Stimulated activated CD4-positive, alpha-beta T cell treated with anti-CD3 and anti-CD28 coated beads, Interleukin-2, amount 100 ng/mL, for 4 hours (primary cell): ENCODE measurements at places on chromosomes 12 and 14.

DNA sequence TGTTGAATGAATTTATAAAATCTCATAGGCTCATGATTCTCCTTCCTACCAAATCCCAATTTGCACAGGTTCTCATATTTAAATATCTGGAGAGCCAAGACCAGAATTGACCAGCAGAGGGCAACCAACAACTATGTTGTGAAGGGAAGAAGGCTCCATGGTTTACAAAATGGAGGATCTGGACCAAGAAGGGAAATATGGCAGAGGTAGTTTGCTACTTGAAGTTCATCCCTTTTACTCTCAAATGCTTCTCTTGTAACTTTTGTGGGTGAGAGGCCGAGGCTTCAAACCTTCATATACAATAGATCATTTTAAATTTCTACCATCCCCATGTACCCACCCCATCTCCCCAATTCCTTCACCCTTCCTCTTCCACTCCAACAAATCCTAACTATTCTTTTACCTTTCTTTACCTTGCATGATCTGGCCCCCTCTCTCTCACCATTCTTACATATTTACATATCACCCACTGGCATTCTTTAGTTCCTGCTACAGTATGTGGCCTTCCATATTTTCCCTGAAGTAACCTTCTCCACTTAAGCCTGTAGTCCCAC, 3.8 kb upstream of the SMARCC2 start:
- DNase-seq, result peak; percentile 69

DNA sequence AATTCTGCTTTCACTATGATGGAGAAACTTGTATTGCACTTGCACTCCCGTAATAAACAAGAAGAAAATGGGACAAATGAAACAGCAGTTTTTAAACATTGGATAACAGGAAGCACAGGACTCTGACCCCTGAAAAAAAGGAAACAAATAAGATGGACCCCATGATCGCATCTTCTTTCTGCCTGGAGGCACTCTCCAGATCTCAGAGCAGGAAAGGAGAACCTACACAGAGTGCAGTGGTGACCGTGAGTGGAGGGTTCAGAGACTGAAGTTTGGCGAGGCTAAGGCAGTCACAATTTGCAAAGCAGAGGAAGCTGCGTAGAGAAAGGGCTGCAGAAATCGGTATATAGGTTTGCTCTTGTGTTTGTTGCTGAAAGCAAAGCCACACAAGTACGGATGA, 6.1 kb upstream of the FGF6 start:
- no peak for DNase-seq

DNA sequence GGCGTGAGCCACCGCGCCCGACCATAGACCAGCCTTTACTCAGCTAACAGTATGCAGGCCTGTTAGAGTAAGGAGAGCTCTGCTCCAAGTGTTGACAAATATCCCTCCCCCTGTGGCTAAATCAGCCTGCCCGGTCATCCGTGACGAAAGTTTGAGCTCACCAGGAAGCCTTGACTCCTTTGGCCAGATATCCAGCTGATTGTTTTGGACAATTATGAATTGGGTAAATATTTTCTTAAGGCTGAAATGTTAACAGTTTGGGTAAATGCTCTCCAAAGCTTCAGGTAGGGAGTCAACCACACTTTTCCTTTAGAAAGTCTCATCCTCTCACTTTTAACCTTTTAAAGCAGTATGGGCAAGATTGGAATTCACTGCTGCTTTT, 157.9 kb downstream of the PAWR start:
- DNase-seq, result no peak

GRCh38 chr12:119446459-119446858, 111.9 kb downstream of the CCDC60 start:
- DNase-seq, result no peak

DNA sequence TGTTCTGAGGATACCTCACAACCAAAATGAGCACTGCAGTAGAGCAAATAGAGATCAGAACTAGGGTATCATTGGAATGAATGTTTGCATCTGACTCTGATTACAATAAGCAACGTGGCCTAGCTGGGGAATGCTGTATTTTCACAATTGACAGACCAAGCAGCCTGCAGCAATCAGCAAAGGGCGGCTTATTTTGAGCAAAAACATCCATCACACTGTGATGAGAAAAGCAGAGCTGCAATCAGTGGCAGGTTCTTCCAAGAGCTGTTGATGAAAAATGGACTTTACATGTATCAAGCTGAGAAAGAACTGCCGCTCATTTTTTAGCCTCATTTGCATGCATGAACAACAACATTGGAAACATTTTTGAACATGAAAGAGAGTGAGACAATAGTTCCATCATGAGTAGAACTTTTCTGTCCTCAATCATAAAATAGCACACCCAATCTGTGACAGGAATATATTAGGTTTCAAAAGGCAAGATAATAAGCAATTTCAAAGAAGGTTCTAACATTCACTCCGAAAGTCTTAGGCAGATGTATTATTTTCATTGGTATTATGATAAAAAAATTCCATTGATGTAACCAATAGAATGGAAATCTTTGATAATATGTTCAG, 249.7 kb upstream of the FBXO33 start:
- DNase-seq, result no peak

DNA sequence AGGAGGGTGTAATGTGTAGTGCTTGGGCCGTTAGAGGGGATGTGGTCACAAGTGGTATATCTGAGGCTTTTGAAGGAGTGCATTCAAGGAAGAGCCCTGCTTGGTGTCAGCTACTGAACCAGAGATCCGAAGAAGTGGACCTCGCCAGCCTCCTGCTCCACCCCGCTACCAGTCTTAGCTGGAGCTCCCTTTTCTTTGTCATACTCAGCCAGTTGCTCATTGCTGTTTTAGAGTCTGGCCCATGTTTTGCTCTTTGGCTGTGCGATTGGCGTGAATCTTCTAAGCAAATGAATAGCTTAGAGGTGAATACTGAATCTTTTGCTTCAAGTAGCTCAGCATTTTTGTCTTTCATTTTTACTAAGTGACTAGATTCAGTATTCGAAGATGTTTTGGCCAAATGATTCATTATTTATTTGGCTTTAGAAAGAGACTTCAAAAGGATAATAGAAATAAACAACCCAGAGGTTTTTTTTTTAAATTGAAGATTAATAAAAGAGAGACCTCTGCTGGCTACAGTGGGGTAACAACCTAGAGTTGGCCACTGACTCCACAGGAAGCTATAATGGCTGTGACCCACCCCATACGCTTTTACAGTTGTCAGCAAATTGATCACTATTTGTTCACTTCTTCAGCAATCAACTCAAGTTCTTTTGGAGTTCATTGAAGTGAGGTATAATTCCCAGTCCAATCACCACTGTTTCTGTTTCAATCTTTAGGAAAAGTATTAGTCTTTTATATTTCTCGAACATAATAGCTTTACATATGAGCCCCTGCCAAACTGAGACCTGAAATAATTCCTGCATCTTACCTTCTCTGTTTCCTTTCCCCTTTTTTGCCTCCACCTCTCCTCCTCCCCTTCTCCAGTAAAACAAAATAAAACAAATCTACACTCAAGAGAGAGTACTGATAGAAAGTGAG, 19.9 kb downstream of the CDKN1B start:
- DNase-seq, result no peak

DNA sequence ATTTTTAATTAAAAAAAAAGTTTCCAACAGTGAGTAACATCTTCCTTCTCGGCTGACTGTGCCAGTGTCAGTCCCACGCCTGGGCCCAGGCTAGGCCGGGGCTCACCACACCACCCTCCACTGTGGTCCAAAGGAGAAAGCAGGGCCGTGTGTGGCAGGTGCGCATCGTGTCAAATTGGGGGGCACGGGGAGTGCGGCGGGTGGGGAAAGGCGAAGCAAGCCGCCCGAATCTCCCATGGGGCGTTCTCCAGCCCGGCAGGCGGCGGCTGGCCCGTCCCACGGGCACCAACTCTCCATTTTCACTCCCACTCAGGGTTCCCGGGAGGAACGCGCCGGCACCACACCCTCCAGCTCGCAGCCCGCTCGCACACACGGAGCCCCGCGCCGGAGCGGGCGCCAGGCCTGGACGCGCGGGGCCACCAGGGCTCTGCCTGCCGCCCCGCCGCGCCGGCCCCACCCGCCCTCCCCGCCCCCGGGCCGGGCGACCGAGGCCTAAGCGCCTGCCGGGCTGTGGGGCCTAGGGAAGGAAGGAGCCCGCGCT, 604 bp downstream of the EEA1 start:
- peak; percentile 61 for DNase-seq

- DNase-seq, result no peak
Measured at GRCh38 chr14:74148705-74149104, 63.9 kb downstream of the LIN52 start.

GRCh38 chr12:6285063-6285477, 25.4 kb upstream of the PLEKHG6 start:
- DNase-seq, result peak; percentile 35

DNA sequence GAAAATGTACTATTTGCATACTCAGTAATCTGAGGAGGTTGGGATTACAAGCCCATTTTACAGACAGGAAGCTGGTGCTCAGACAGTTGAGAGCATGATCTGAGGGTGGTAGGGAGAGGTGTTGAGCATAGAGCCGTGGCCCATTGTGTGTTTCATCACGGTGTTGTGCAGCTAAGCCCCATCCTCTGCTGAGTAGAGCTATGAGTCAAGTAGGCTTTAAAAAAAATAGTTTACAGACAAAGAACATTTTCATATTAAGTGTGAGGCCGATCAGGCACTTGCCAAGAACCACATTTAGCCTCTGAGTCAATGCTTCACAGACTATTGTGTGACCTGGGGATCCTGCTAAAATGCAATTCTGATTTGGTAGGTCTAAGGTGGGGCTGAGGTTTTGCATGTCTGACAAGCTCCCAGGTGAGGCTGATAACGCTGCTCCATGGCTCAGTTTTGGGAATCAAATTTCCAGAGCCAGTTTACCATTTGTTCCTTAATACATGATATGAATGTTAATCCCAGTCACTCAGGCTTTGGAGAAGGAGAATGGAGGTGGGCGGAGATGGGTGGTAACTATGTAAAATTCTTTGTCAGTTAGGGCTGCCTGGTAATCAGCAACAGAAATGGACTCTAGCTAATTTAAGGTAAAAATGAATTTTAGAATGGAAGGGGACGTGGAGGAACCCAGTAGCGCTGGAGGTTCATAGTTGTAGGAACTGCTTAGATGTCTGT, 22.2 kb downstream of the ZNF664 start:
- DNase-seq, result no peak

GRCh38 chr12:132544080-132544397, 54.1 kb downstream of the FBRSL1 start:
- no peak for DNase-seq

- no peak for DNase-seq
Measured at GRCh38 chr14:54369343-54369742, 27.5 kb upstream of the CDKN3 start.

GRCh38 chr12:20798554-20798953, 12.0 kb upstream of the SLCO1B3 start:
- DNase-seq, result no peak

DNA sequence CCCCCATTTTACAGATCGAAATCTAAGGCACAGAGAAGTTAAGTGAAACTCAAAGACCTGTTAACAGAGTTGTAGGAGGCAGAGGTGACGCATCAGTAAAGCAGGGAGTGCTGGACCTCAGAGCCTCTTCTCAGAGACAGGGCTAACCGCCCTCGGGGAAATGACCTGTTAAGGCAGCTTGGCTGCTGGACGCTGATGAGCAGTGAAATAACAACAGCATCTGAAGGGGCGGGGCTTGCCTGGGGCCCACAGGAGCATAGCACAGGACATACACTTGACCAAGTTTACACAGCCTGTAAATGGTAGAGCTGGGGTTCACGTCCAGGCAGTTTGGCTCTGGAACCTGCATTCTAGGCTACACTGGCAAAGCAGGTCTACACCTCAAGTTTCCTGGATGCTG, 39.3 kb downstream of the LRTM2 start:
- no peak for DNase-seq

DNA sequence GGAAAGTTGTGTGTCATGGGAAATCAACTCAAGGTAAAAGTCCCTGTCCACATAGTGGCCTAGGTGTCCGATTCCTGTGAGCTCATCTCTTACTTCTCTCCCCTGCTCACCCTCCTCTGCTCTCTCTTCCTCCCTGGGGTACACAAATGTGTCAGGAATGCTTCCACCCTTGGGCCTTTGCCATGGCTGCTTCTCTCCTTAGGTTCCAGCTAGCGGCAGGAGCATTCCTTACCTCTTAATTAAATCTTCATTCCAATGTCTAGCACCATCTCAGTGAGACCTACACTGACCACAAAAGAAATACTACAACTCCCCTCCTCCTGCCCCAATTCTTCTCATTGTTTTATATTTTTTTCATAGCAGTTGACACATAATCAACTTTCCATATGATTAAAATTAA, 298.6 kb downstream of the PDZRN4 start:
- DNase-seq, result no peak

DNA sequence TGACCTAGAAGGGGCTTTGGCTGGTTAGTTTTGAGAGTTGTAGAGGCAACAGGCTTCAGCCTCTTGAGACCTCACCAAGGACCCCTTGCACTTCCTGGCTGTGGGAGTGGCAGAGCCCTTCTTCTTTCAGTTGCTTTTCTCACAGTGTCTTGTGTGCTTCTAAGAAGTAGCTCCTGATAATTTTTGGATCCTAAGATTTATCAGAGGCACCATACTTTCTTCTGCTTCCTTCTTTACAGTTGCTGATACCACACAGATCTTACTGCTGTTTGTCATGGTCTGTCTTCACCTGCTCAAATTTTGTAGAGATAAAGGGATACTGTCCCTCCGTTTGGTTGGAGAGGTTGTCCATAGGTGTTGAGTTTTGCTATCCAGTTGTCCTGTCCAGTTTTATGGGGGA, 33.8 kb downstream of the VRK1 start:
- DNase-seq, result no peak

DNA sequence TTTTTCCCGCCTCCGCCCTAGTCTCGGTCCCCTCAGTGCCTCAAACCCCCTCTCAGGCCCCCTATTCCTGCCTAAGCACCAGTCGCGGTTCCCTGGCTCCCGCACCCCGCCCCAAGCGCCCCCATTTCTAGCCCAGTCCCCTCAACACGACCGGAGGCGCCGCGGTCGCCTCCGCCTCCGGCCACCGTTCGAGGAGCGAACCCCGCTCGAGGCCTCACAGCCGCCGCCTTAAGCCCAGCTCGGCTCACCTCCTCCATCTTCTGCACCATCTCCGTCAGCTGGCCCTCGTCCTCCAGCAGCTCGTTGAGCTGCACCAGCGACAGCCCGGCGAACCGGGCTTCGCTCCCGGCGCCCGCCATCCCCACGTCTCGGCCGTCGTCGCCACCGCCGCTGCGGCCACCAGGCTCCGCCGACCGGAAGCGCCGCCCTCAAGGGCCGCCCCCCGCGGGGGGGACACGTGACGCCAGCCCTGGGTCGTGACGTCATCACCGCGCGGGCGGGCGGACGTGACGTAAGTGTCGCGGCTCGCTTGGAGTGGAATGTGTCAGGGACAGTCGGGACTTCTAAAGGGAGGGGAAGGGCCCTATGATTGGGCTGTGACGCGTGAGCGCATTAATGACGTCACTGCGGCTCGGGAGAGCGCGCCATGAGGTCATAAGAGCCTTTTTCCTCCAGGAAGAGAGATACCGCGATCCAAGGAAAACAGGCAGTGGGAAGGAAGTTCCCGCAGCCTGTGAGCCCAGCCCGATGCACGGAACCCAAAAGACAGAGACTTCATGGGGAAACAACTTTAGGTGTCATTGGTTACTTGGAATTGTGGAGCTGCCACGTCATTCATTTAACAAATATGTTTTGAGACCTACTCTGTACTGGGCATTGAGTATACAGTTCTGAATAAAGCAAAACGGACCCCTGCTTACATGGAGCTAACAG, at the start of gene VPS37B:
Gene VPS37B (minus strand): TSS at position 421 of the 933 bp plus-strand sequence. CDS start 62 bp downstream, at position 359.
- DNase-seq, result peak; percentile 84

GRCh38 chr12:13030541-13031291, 13.5 kb upstream of the FAM234B start:
- no peak for DNase-seq
